ENCODE measurements at places on chromosomes 3 and 15.

DNA sequence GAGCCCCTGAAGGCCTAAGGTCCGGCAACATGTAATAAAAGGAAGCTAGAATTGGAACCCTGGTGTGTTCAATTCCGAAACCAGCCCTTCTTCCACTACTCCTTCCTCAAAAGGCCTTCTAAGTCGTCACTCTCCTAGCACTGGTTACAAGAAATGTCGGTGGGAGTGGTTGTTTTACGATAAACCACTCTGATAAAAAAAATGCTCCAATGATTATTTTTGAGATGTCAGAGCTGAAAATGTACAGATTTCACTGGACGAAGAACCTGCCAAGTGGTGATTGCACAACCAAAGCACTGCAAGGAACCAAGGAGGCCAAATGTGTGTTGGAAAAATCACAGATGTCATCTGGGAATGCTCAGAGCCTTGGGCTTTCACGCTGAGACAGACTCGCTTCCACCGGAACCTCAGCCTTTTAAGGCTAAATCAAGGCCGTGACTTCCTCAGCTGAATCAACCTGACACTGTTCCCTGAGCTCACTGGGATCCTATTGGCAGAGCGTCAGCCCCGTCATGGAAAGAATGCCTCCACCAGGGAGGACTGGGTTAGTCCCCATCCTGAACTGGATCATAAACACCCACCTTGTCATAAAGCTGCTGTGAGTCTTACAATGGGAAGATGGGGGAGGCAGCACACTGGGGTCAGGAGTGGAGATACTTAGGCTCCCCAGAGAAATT is 108.1 kb upstream of the THBS1 start:
- no peak for DNase-seq

GRCh38 chr3:111871809-111872623 is 13.0 kb downstream of the PHLDB2 start:
- no peak for DNase-seq

DNA sequence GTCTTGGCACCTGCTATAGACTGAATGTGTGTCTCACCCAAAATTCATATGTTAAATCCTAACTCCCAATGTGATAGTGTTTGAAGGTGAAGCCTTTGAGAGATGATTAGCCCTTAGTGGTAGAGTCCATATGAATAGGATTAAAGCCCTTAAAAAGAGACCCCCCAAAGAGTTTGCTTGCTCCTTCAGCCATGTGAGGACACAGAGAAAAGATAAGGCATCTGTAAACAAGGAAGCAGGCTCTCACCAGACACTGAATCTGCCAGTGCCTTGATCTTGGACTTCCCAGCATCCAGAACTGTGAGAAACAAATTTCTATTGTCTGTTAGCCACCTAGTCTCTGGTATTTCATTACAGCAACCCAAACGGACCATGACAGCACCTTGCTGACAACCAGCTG is 16.6 kb downstream of the KPNA1 start:
- DNase-seq, result no peak

DNA sequence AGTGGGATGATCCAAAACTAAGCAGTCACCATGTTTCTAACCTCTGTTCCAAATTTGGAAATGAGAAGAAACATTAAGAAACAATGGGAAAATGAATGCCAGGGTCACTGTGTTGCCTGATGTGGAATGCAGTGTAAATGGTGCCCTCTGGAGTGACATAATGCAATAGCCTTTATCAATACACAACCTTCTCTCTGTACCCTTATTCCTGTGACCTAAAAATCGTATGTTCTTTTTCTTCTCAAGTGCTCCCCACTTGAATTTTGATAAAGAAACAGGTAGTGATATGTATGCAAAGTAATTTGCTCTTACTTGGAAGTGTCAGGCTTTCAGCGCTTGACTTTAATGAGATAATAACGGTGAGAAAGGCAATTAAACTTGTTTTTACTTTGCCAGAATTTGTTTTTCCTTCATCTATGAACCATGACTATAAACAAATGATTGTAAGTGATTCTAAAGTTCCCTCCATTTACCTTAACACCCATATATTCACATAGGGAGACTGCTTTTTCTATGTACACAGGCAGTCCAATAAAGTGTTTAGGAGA is 145.8 kb upstream of the THRB start:
- no peak for DNase-seq

GRCh38 chr3:81502236-81502635 is 259.2 kb downstream of the GBE1 start:
- no peak for DNase-seq

- no peak for DNase-seq
These were observed 612.1 kb downstream of the VGLL3 start for GRCh38 chr3:86378829-86379228.

DNA sequence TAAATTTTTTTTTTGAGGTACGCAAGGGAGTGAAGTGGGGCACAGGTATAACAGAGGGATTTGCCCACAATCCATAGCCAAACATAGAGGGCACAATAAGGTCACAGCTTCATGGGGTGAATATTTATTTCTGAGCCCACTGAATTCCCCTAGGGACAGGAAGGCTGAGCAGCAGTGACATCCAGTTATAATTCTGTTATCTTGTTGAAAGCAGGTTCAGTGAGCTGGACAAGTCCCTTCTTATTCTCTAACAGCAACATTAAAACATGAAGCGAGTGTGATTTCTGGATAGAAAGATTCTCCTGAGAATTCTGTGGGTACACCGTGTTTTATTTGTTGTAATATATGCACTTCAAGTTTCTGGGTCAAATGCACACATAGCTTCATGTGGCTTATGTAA is 538.2 kb downstream of the NAALADL2 start:
- DNase-seq, result no peak

- DNase-seq, result no peak
These were observed 98.5 kb downstream of the LRRC3B start for GRCh38 chr3:26721047-26721446.
